ENCODE measurements at places on chromosomes 13 and 19.

DNA sequence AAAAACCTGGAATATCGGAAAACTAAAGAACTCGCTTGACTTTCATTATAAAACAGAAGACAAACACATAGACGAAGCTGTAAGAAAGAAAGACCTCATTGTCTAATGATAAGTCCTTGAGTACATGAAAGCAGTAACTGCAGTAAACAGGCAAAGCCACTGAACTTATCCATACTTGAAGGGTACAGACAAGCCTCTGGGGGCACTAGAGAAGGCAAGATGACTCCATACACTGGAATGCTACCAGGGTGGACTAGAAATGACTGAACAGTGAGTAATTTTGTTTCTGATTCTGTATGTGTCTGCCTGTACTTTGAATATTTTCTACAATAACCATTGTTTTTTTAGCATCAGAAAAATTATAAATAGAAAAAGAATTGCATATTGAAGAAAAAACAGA lies 507.9 kb downstream of the UQCRFS1 start:
- no peak for DNase-seq

DNA sequence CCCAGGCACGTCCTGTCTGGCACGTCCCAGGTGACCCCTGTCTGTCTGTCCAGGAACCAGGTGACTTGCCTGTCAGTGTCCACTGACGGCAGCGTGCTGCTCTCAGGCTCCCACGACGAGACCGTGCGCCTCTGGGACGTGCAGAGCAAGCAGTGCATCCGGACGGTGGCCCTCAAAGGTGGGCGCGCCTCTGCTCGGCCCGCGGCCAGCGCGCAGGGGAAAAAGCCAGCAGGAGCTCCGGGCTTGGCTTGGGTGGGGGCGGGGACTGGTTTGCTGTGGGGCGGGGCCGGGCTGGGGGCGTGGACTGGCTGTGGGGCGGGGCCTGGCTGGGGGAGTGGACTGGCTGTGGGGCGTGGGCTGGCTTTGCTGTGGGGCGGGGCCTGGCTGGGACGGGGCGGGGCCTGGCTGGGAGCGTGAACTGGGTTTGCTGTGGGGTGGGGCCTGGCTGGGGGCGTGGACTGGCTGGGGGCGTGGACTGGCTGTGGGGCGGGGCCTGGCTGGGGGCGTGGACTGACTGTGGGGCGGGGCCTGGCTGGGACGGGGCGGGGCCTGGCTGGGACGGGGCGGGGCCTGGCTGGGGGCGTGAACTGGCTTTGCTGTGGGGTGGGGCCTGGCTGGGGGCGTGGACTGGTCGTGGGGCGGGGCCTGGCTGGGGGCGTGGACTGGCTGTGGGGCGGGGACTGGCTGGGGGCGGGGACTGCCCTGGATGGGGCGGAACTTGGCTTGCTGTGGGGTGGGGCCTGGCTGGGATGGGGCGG lies 7.2 kb downstream of the WDR18 start:
- DNase-seq: no peak

DNA sequence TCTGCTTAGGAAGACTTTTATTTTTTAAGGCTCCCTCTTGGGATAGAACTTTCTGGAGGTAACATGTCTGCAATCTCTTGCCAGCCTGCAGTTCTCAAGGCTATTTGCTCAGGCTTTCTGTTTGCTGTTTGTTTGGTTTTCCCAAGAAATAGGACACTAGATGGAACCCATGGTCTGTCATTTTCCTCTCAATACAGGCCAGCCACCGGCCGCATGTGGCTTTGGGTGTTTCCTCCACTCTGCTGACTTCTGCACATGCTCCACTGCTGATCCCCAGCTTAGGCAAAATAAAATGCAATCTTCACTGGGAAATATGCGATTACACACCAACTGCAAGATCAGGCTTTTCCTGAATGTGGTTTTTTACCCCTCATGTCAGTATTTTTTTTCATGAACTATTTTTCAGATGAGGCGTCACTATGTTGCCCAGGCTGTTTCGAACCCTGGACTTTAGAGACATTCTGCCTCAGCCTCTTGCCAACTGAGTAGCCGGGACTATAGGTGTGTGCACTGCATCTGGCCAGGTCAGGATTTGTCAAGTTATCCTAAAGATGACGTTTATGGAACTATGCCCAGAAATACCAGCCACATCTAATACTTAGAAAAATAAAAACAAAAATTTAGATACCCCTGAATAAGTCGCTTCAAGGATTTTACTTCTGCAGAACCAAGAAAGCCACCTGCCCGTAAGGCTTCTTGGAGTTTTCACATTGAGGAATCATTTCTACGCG lies 94.3 kb upstream of the PABPC3 start:
- DNase-seq: no peak

- DNase-seq: no peak
These were observed 14.8 kb upstream of the MTUS2 start for GRCh38 chr13:28805193-28805819.

DNA sequence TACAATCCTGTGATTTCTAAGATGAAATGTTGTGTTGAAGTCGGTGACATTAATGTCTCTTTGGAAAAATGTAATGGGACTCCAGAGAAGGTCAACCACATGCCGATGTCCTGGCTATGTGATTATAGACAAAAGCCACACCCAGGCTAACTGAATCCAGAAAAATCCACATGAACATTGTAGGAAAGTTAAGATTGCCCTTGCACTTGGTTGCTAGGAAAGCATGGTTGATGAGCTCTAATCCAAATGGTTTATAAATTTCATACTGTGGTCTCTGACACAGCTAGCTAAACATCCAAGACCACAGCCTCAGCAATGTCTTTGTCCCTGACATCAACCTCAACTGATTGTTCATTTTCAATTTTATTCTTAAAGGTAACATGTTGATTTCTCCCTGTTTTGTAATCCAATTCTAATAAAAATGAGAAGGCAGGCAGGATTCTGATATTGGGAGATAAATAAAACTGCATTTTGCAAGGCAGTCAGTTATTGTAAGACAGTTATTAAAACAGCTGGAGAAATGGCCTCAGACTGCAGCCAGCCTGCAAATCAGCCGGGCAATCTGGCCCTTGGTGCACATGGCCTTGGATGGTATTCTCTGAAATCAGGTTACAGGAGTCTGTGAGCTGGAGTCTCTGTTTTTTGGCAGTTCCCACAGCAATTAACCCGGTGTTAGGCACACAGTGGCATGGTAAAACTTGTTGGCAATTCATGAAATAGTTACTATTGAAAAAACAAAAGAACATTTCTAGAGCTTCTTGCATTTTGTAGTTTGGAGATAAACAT lies 93.9 kb downstream of the STARD13 start:
- no peak for DNase-seq

DNA sequence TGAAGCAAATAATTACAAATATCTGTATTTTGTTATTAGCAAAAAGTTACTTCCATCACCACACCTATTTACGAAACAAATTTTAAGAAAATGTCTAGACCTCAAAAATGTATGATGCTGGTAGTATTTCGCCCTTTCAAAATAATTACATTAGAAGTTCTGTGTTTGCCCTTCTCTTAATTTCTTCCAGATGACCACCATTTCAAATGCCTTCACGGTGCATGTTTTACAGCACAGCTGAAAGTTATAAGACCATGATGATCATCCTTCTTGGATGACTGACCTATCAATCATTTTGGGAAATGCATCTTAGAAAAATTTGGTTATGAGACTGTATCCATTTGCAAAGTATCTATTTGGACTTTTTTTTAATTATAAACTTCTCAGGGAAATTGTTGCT lies 390.8 kb downstream of the SLITRK6 start:
- DNase-seq: no peak

- no peak for DNase-seq
These were observed 6.2 kb upstream of the ZNF497 start for GRCh38 chr19:58368561-58369360.

DNA sequence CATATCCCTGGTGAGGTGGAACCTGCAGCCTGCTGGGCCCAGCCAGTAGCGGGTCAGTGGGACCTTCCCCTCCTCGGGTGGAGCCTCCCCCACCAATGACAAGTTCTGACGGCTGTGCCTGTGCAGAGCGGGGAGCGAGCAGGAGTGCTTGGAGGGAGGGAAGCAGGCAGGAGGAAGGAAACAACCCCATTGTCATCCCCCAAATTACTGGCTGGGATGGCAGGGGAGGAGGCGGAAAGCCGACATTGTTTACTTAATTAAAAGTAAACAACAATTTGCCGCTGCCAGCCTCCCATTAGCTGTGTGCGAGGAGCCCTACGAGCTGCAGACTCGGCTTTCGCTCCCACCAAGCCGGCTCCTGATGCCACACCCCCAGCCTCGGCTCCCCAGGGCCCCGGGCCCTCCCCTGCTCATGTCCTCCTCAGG lies 45.5 kb downstream of the LYL1 start:
- DNase-seq: no peak

DNA sequence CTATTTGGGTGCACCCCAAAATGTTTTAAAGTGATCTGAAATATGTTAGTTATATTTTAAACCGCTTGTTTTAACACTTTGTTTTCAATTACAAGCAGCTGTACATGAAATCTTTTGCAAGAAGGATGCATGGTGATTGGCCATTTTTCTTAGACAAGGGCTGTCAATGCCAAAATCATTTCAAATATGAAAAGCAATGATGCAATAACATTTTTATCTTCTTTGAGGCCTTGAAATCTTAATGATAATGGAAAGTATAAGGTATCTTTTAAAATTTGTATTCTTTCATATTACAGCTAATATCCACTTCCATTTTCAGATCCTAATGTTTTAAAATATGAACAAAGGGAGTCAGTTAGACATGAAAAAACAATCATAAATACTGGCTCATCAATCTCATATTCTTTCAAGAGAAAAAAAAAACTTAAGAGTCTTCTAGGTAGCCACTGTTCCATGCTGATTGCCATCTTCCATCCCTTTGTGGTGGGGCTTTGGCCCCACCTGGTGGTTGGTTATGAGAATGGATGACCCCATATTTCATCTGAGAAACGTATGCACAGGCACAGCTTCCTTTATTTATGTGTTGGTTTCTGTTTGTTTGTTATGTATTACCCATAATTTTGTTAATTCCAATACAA lies 330.3 kb upstream of the MIR17HG start:
- peak; percentile 56 for DNase-seq

DNA sequence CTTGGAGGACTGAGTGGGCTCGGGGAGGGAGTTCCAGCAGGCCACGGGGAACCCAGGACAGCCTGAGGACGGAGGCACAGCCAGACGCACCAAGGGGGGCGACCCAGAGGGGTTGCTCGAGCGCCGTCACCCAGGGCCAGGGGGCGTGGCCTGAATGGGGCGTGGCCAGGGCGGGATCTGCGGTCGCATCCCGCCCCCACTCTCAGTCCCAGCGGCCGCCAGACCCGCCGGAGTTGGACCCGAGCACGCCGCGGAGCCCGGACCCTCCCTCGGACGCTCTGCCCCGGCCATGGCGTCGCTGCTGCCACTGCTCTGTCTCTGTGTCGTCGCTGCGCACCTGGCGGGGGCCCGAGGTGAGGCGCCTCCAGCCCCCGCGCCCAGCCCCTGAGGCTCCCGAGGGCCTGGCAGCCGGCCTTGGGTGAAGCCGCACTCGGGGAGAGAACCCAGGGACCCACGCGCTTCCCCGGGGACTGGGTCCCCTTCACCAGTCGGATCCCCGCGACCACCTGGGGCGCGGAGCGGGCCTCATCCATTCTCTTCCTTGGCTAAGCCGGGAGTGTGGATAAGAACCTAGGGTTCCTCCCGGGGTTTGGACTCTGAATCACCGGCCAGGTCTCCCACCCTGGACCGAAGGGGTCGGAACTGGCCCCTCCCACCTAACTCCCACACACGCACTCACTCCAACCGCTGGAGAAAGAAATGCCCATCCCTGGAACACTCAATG lies at the start of gene CILP2:
Gene CILP2, plus strand, starts transcription at position 205 of the 724 bp plus-strand sequence. Its CDS starts 85 bp downstream, at position 290.
- DNase-seq: peak; percentile 78

- DNase-seq: no peak
These were observed 34.4 kb downstream of the ITGBL1 start for GRCh38 chr13:101486708-101487437.

DNA sequence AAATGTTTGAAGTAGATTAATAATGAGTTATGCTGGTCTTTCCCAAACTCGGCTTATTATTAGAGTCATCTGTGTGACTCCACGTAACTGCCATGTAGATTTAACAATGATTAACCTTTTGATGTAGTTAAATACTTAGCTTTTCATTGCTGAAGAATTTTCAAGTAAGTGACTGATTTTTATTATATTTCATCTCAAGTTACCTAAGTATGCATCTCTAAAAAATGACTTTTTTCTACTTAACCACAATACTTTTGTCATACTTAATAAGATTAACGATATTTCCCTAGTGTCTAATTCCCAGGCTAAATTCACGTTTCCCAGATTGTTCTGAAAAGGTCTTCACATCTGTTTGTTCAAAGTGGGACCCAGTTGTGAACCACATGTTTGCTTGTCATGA lies 17.8 kb downstream of the BIVM start:
- no peak for DNase-seq

- no peak for DNase-seq
These were observed 112.9 kb upstream of the CACNA1A start for GRCh38 chr19:13619203-13619632.

DNA sequence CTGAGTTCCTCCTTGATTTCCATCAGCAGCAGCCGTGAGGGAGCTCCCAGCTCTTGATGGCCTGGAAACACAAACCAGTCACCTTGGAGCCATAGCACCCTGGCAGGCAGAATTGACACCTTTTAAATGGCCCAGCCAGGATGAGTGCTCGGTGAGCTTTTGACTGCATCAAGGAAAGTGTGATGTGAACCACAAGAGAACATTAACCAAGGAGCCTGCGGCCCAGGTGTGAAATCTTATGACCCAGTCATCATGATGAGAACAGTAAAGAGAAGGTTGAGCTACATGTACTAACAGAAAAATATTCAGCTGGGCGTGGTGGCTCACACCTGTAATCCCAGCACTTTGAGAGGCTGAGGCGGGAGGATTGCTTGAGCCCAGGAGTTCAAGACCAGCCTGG lies 22.8 kb downstream of the SUGP2 start:
- peak; percentile 24 for DNase-seq

DNA sequence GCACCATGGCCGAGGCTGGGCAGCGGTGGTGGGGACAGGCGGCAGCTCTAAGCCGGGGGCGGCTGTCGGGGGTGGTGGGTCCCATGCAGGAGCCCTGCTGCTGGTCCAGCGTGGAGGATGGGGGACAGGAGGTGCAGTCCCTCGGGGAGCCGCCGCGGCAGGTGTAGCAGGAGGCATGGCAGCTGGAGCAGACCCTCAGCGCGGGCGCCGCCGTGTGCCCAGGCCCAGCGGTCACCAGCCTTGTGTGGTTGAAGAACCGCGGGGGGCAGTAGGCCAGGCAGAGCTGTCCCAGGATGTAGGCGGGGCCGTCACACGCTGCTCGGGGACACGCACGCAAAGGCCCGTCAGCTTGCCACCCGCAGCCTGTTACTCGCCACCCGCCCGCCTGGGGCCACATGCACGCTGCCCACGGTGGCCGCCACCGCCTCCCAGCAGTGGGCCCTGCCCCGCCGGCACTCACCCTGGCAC lies 2.9 kb upstream of the C19orf25 start:
- no peak for DNase-seq

DNA sequence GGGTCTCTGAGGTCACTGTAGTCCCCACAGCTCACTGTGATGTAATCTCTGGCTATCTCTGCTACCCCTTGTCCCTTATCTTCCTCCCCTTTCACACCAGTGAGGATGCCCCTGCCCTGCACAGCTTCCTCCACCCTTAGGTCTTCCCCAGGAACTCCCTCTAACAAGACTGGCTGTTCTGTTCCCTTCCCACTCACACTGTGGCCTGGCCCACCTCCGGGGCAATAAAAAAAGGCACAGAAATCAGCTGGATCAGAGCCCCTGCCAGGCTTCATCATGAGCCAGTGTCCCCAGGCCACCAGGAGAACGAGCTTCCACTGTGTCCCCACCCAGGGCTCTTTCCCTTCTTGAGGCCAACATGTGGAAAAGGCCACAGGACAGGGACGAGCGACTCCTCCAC lies 4.6 kb downstream of the CEACAM3 start:
- no peak for DNase-seq

GRCh38 chr13:79695754-79696153 lies 214.8 kb downstream of the NDFIP2 start:
- no peak for DNase-seq

- no peak for DNase-seq
These were observed 102.7 kb downstream of the DCLK1 start for GRCh38 chr13:36028359-36029025.

Measured in right forelimb (tissue), 1 donor.